ENCODE measurements at places on chromosomes 6 and 20. TPM values are rescaled to one million over a fixed set of nuclear protein-coding genes. Genes with fewer than 3 reads are reported as not detected.

GRCh38 chr20:38190936-38191371 lies 25.9 kb upstream of the TGM2 start:
- no peak for DNase-seq

- no peak for DNase-seq
Measured at GRCh38 chr6:157068691-157069324, 254.5 kb downstream of the TMEM242 start.

- DNase-seq: no peak
Measured at GRCh38 chr6:132511831-132512220, 1.1 kb downstream of the STX7 start.

GRCh38 chr6:98041921-98042320 lies 758.9 kb upstream of the MMS22L start:
- no peak for DNase-seq

Gene CST5
- not detected for total RNA-seq

Gene PLG
- total RNA-seq: not detected

Gene STXBP5
- total RNA-seq: 9.9 TPM

Gene TMEM74B
- 4.6 TPM for total RNA-seq

GRCh38 chr20:38222231-38222922 lies 38.2 kb downstream of the KIAA1755 start:
- DNase-seq: peak; percentile 79

GRCh38 chr20:25496968-25497401 lies 88.3 kb downstream of the NINL start:
- no peak for DNase-seq
